ENCODE measurements at places on chromosomes 12 and 14.

- no peak for DNase-seq
Observed at GRCh38 chr12:41968599-41968998, 176.1 kb downstream of the GXYLT1 start.

DNA sequence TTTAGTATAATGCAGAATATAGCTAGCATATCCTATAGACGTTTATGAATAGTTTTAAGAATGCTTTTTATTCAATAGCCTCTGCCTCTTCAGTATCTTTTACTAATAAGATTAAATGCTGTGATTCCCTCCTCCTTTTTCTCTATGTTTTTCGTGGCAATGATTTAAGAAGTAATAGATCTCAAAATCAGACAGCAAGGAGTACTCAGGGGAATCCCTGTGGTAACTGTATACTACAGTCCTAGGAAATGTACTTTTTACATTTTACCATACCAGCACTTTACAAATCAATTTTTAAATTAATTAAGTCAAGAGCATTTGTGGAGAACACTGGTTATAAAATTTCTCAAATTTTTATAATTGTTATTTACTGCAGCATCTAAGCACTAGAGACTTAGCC is 240.6 kb upstream of the CAND1 start:
- DNase-seq = no peak

- DNase-seq = no peak
Observed at GRCh38 chr12:102760322-102760721, 156.7 kb downstream of the PAH start.

DNA sequence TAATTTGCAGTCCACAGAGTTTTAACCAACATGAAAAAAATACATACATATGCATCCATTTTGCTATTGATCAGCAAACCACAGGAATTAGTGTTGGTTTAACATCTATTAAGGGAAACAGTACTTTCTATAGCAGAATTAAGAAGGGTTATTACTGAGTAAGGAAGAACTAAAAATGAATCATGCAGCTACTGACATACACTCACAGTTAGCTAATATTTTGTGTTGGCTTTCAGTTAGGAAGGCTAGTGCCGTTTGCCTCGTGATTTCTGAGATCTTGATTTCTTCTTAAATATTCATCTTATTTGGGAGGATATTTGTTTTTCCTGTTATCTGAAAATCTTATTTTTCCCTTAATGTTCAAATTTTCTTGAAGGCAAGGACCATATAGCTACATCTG is 423.4 kb downstream of the NOVA1 start:
- no peak for DNase-seq

DNA sequence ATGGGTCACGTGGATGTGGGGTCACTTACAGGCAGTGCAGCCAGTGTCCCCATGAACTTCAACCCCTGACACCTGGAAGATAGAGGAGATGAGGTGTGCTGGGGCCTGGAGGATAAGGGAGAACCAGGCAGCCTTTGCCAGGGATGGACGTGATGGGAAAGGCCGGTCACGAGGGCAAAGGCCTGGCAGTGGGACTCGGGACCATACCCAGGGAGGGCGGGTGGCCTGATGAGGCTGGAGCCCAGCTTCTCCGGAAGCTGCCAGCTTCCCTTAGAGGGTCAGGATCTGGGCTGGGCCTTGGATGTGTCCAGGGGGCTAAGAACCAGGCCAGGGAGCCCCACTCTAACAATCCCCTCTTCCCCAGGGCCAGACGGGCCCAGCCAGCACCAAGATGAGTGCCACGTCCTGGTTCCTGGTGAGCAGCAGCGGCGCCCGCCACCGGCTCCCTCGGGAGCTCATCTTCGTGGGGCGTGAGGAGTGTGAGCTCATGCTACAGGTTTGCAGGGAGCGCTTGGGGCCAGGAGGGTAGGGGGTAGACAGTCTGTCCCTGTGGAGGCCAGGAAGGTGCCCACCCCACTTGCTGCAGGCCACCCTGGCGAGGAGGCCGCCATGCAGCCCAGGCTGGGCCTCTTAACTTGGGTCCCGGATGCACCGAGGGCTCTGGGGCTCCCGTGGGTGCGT is 3.1 kb downstream of the CEP170B start:
- DNase-seq = no peak

DNA sequence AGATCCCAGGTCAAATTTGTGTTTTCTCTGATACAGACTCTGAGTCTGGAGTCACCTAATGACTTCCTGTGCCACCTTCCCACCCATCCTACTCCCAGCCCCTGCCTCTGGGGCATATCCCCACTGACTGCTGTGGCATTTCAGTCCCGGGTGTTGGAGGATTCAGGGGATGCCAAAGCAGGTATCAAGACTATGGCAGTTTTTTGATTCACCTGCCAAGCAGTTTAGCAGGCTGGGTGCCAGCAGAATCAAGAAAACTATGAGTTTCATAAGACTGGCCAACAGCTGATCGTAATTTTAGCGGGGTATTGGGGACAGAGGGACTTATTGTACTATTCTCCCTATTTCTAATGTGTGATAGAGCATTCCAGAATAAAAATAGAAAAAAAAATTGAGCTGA is 4.6 kb downstream of the PLEKHH1 start:
- no peak for DNase-seq
